IPS-NIHi11 (cell line): ENCODE measurements at places on chromosomes 4 and X.

- DNase-seq: no peak
Observed at GRCh38 chrX:49137492-49137891, 14.0 kb upstream of the GPKOW start.

- DNase-seq: no peak
Observed at GRCh38 chrX:136166221-136166855, 19.0 kb downstream of the FHL1 start.

DNA sequence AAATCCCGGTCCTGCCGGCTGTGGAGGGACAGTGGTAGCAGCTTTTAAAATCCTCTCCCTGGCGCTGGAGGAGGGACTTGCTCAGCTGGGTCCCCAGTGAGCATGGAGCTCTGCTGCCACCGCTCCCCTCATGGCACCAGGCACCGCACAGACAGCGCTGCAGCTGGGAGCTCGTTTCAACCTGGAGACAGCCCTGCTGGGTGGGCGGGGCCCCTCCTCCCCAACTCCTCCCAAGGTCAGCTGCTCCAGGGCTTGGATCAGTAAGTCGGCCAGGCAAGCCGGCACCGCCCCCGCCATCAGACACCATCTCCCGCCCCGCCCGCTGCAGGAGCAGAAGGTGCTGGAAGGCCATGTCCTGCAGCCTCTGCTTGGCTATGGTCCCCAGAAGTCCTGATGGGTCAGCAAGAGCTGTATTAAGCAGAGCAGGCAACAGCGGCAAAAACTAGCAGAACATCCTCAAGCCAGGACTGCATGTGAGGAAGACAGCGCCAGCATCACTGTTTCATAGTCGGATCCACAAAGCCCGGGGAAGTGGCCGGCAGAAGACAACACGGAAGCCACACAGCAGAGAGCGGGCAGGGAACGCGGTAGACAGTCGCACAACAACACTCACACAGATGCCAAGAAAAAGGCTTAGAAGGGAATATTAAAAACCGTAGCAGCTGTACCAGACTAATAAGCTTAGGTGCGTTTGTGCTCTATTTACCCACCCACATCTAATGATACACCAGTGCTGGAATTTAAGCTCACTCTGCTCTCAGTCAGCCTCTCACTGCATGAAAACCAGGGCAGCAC lies 16.2 kb downstream of the ZFYVE28 start:
- peak; percentile 89 for DNase-seq

- no peak for DNase-seq
Observed at GRCh38 chr4:98905839-98906238, 23.1 kb downstream of the EIF4E start.

DNA sequence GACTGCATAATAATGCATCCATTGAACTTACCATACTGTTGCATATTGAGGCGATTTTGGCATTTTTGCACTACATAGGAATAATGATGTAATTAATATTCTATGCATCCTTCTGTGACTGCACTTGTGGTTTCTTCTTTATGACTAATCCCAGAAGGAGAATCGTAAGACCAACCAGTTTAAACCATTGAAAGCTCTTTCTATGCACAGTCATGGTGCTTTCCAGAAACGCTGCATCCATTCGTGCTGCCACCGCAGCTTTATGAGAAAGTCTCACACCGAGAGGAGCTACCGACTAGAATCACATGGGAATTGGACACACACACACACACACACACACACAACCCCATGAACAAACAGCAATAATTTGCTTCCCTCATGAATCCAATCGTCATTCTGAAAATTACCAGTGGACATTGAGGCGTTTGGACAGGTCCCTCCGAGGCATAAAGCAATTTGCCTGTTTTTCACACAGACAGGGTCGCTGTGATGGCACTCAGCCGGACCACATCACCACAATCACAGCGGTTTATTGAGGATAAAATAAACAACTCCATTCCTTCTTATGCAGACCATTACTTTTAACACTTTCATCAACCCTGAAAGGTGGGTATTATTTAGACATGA lies 64.2 kb downstream of the PACRGL start:
- DNase-seq: no peak
